Right kidney (tissue), 9 donors: ENCODE measurements at places on chromosomes 6 and 20.

- peak; percentile 45 for DNase-seq
Measured at GRCh38 chr6:35583893-35584688, 71.4 kb upstream of the TULP1 start.

- DNase-seq, result no peak
Measured at GRCh38 chr6:158934157-158934556, 65.8 kb downstream of the RSPH3 start.

DNA sequence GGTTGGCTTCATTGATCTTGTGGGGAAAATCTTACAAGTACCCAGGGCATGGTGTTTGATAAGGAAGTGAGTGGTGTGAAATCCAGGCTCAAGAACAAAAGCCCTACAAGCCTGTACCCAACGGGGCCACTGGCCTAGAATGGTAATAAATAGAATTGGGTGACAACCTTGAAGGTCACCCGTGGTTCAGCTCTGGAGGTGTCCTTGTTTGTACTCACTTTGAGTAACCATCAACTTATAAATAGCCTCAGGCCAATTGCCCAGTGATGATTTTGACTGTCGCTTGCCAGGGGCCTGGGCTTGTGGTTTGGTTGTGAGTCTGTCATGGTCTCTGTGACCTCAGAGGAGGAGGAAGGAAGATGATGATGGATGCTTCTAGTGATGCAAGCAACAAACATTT is 87.8 kb downstream of the PHACTR3 start:
- no peak for DNase-seq

- peak; percentile 9 for DNase-seq
Measured at GRCh38 chr6:28000351-28001045, 43.5 kb downstream of the OR2B6 start.

DNA sequence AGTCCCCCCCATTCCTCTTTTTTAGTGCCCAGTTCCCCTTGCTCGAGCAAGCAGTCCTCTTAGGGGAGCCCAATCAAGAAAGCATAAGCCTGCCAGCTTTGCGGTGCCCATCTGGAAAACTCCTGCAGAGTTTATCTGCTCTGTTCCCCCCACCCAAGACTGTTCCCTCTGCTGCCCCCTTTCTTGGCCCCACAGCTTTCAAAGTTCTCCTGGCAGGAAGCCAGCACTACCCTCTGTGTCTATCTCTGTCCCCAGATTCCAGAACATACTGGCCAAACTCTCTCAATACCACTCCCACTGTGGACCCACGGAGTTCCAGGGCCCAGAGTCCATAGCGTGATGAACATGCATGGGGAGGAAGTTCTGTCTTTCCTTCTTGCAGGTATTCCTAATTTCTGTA is 55.4 kb downstream of the CRYBG1 start:
- DNase-seq, result no peak
